ENCODE measurements at places on chromosomes 7 and 10. TPM values are rescaled to one million over a fixed set of nuclear protein-coding genes. Genes with fewer than 3 reads are reported as not detected.

Gene HABP2
- total RNA-seq: not detected

Gene TSC22D4
- total RNA-seq: 94.3 TPM

Gene NRP1
- total RNA-seq: 486 TPM

Gene FBXO24
- total RNA-seq: 1.3 TPM

Gene GRID1
- total RNA-seq: 0.26 TPM

Gene EMX2
- not detected for total RNA-seq

Gene PLEKHA8
- 43.8 TPM for total RNA-seq

Gene GJD4
- not detected for total RNA-seq

Gene CFAP58
- total RNA-seq: 0.28 TPM

Gene KCP
- 4.3 TPM for total RNA-seq

Gene HYAL4
- 3.1 TPM for total RNA-seq

GRCh38 chr10:60429084-60429849 is 39.6 kb upstream of the ANK3 start:
- H3K4me3 ChIP-seq: no peak overlapping the region
- no peak overlapping the region for H3K27ac ChIP-seq
- no peaks in the 10 kb centered on the region for H3K36me3 ChIP-seq
- no peak for DNase-seq

GRCh38 chr7:84040355-84040754 is 154.2 kb downstream of the SEMA3A start:
- peaks cover 14% of the 10 kb centered on the region for H3K4me1 ChIP-seq
- H3K36me3 ChIP-seq: no peaks in the 10 kb centered on the region
- DNase-seq: no peak
- peak overlapping the region; percentile 82 for H3K27ac ChIP-seq
- no peak overlapping the region for H3K4me3 ChIP-seq
- H3K27me3 ChIP-seq: no peaks in the 10 kb centered on the region

- no peaks in the 10 kb centered on the region for H3K4me1 ChIP-seq
- DNase-seq: no peak
- H3K27ac ChIP-seq: no peak overlapping the region
- H3K36me3 ChIP-seq: no peaks in the 10 kb centered on the region
- peaks cover 2% of the 10 kb centered on the region for H3K27me3 ChIP-seq
- no peak overlapping the region for H3K4me3 ChIP-seq
Measured at GRCh38 chr7:117908031-117908795, 35.0 kb upstream of the CTTNBP2 start.

- no peak overlapping the region for H3K27ac ChIP-seq
- no peak overlapping the region for H3K4me3 ChIP-seq
- H3K27me3 ChIP-seq: peaks cover 4% of the 10 kb centered on the region
- no peaks in the 10 kb centered on the region for H3K4me1 ChIP-seq
Measured at GRCh38 chr10:124547647-124548168, 86.1 kb downstream of the LHPP start.

GRCh38 chr10:18980089-18980629 is 68.4 kb upstream of the MALRD1 start:
- no peak overlapping the region for H3K4me3 ChIP-seq
- no peaks in the 10 kb centered on the region for H3K36me3 ChIP-seq
- DNase-seq: no peak
- H3K4me1 ChIP-seq: peaks cover 10% of the 10 kb centered on the region
- H3K27me3 ChIP-seq: no peaks in the 10 kb centered on the region

GRCh38 chr7:87148332-87148955 is 3.8 kb upstream of the DMTF1 start:
- H3K4me3 ChIP-seq: no peak overlapping the region
- no peak overlapping the region for H3K27ac ChIP-seq
- peaks cover 11% of the 10 kb centered on the region for H3K27me3 ChIP-seq
- H3K36me3 ChIP-seq: peaks cover 5% of the 10 kb centered on the region
- no peak for DNase-seq
- H3K4me1 ChIP-seq: peaks cover 13% of the 10 kb centered on the region

DNA sequence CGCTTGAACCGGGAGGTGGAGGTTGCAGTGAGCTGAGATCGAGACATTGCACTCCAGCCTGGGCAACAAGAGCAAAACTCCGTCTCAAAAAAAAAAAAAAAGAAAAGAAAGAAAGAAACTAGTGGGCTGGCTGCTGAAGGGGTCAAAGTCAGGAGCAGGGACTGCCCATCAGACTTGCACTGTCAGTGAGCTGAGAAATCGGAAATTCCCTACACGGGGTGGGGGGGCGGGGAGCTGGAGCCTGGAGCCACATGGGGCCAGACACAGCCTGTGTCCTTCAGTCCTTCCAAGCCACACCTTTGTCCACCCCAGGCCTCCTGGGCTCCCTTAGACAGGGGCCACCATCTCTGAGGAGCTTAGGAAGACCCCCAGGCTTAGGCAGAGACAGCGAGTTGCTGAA is 34.5 kb downstream of the SRRM3 start:
- H3K27me3 ChIP-seq: no peaks in the 10 kb centered on the region
- peaks cover 11% of the 10 kb centered on the region for H3K4me1 ChIP-seq
- no peaks in the 10 kb centered on the region for H3K36me3 ChIP-seq
- H3K27ac ChIP-seq: no peak overlapping the region
- DNase-seq: no peak
- H3K4me3 ChIP-seq: no peak overlapping the region

- peaks cover 73% of the 10 kb centered on the region for H3K36me3 ChIP-seq
- H3K4me1 ChIP-seq: peaks cover 40% of the 10 kb centered on the region
- H3K27me3 ChIP-seq: no peaks in the 10 kb centered on the region
- no peak for DNase-seq
Measured at GRCh38 chr10:33327751-33328150, 6.7 kb downstream of the NRP1 start.

DNA sequence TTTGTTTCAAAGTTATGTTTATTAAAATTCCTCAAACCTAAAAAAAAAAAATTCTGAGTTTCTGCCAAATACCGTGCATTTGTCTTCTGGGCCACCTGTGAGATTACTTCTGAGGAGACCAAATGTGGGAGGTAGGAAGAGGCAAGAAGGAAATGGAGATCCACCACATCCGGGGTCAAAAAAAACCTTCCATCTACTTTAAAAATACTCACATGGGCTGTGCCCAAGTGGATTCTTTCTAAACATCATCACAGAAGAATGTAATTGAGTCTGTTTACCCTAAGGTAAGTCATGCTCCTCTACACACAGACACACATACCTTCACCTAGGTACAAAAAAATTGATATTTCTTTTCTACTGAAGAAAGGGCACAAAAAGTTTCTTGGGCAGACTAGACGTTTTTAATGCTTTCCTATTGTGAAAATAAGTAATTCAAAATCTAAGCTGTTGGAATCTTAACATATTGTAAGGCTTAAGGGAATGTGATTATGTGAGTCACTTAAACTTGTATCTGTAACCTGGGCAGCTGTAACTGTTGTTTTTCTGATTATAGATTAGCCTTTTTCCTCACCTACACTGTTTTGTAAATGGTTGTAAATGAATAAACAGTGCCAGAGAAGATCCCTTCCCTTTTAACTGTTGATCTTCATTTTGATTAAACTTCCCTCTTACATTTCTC is 19.1 kb upstream of the SPOCK2 start:
- no peak overlapping the region for H3K4me3 ChIP-seq
- no peak for DNase-seq

DNA sequence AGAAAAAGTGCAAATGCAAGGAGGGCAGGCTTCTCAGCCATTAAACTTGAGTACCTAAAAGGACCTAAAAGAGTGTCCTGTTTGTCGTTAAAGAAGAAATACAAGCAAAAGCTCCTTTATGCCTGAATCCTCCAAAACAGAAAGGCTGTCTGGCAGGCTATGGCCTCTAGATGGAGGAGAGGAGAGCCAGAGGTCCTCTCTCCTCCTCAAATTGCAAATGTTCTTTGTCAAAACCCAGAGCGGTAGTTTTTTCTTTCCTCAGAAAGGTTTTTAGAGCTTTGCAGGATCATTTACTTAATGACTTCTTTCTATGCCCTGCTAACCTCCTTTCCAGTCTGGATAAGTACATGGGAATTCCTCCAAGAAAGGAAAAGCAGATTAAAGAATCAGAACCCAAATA is 1.9 kb upstream of the SORCS1 start:
- H3K27me3 ChIP-seq: peaks cover 12% of the 10 kb centered on the region
- peaks cover 10% of the 10 kb centered on the region for H3K4me1 ChIP-seq
- DNase-seq: no peak
- H3K4me3 ChIP-seq: no peak overlapping the region
- no peak overlapping the region for H3K27ac ChIP-seq
- H3K36me3 ChIP-seq: peaks cover 5% of the 10 kb centered on the region

- peaks cover 9% of the 10 kb centered on the region for H3K4me1 ChIP-seq
- no peak for DNase-seq
- peaks cover 3% of the 10 kb centered on the region for H3K27me3 ChIP-seq
- H3K4me3 ChIP-seq: no peak overlapping the region
- H3K36me3 ChIP-seq: no peaks in the 10 kb centered on the region
Measured at GRCh38 chr7:51158211-51158610, 158.4 kb downstream of the COBL start.

- no peak for DNase-seq
- H3K4me1 ChIP-seq: no peaks in the 10 kb centered on the region
- H3K27me3 ChIP-seq: no peaks in the 10 kb centered on the region
- no peak overlapping the region for H3K4me3 ChIP-seq
- no peak overlapping the region for H3K27ac ChIP-seq
- no peaks in the 10 kb centered on the region for H3K36me3 ChIP-seq
Measured at GRCh38 chr10:76257816-76258215, 826.4 kb downstream of the LRMDA start.

DNA sequence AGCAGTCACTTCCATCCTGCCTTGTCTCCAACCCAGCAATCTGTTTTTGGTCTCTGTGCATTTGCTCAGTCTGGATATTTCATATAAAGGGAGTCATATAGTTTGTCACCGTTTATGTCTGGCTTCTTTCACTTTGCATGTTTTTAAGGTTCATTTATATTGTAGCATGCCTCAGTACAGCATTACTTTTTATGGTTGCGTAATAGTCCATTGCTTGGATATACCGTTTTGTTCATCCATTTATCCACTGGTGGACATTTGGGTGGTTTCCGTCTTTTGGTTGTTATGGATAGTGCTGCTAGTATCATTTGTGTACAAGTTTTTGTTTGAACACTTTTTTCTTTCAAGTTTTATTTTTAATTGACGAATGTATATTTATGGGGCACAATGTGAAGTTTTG is 18.2 kb downstream of the TBC1D12 start:
- no peak for DNase-seq
- peaks cover 2% of the 10 kb centered on the region for H3K4me1 ChIP-seq
- H3K4me3 ChIP-seq: no peak overlapping the region
- H3K27me3 ChIP-seq: no peaks in the 10 kb centered on the region
- no peaks in the 10 kb centered on the region for H3K36me3 ChIP-seq
- no peak overlapping the region for H3K27ac ChIP-seq

DNA sequence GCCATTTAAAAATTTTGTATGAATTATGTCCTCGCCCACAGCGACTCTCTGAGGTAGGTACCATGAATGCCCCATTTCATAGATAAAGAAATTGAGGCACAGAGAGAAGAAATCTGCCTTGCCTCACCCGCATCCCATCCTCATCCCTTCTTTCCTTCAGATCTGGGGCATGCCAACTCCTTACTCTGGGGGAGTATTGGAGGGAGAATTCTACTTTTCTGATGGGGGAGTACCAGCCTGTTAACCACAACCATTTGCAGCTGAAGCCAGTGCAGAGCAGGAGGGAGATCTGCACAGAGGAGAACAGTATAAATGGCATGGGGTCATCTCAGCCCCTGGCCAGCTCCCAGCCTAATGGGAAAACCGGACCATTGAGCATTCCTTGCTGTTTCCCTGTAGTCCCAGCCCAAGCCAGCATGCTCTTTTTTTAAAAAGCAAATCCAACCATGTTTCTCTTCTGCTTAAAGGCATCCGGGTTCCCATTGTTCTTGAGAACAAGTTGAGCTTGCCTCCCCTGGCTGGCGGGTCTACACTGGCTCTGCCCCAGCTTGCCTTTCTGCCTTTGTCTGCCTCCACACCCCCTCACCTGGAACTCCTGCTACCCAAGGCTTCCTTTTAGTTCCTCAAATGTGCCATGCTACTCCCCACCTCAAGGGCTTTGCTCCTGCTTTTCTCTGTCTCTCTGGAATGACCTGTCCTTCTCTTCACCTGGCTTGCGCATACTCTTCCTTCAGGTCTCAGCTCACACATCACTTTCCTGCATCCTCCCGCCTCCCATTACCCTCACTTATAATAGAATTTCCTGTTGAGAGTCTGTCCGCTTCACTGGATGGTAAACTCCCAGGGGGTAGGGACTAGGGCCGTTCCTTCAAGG is 8.8 kb upstream of the ZNF503 start:
- H3K4me1 ChIP-seq: peaks cover 29% of the 10 kb centered on the region
- DNase-seq: no peak
- no peak overlapping the region for H3K27ac ChIP-seq
- H3K27me3 ChIP-seq: peaks cover 20% of the 10 kb centered on the region
- no peaks in the 10 kb centered on the region for H3K36me3 ChIP-seq

- peak within 1 kb of the TSS; percentile 43 for H3K4me3 ChIP-seq
- H3K27me3 ChIP-seq: peaks cover 8% of the 10 kb centered on the region
- peaks cover 20% of the 10 kb centered on the region for H3K4me1 ChIP-seq
- H3K36me3 ChIP-seq: peaks cover 3% of the 10 kb centered on the region
Measured at GRCh38 chr7:30911561-30911969, at the start of gene AQP1. TSS of gene AQP1 (plus strand) at chr7:30911853. CDS start at chr7:30911910, 57 bp downstream.
